ENCODE measurements at places on chromosomes 12 and 14.

GRCh38 chr14:94886931-94887330 is 117.0 kb upstream of the GSC start:
- DNase-seq: no peak

GRCh38 chr12:80593766-80594165 is 113.7 kb upstream of the MYF6 start:
- DNase-seq: no peak

DNA sequence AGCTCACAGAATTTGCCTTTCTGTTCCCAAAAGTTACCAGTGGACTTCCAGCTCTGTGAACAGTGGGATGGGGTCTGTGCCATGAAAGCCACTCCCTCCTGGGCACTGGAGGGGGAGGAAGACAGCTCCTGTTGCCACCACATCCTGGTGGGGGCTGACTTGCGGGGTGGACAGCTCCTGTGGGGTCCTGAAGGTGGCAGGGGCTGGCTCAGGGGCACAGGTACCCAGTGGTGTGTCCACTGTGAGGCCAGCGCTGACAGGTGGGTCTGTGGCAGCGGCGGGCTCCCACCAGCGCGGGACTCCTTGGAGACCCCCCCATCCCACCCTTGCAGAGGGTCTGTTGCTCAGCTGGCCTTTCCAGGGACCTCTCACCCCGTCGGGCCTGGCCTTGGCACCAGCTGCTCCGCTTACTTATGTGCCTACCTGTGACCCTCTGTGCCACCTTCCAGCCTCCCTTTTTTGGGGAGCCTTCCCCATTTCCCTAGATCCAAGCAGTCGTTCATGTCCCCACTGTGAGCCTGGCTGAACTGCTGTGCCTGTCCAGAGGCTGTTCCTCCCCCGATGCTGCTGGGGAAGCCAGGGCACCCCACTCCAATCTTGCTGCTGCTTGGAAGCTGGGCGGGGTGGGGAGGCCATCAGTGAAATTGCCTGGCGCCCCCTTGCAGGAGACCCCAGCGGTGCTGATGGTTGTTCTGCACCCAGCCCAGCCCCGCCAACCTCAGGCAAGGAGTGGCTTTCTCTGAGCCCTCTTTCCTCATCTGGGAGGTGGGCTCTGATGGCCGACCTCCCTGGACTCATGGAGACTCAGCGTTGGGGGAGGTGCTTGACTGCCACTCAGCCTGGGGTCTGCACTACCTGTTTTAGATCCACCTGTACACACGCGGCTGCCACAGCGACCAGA is 2.2 kb downstream of the TEDC1 start:
- DNase-seq: no peak

DNA sequence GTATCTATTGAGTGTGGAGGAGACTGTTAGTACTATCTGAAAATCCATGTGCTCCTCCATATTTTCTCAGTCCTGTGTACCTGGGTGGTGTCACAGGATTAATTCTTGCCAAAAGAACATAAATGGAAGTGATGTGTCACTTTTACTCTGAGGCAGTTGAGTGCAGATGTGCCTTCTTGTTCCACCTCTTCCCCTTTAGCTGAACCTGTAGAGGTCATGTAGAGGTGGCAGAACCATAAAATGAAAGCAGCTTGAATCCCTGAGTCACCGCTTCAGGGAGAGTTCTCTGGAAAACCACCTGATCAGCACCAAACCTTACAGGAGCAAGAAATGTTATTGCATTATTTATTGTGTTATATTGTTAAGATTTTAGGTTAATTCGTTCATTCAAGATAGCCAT is 14.7 kb upstream of the SLC25A3 start:
- no peak for DNase-seq

GRCh38 chr12:101782273-101782731 is 43.0 kb upstream of the SYCP3 start:
- no peak for DNase-seq

DNA sequence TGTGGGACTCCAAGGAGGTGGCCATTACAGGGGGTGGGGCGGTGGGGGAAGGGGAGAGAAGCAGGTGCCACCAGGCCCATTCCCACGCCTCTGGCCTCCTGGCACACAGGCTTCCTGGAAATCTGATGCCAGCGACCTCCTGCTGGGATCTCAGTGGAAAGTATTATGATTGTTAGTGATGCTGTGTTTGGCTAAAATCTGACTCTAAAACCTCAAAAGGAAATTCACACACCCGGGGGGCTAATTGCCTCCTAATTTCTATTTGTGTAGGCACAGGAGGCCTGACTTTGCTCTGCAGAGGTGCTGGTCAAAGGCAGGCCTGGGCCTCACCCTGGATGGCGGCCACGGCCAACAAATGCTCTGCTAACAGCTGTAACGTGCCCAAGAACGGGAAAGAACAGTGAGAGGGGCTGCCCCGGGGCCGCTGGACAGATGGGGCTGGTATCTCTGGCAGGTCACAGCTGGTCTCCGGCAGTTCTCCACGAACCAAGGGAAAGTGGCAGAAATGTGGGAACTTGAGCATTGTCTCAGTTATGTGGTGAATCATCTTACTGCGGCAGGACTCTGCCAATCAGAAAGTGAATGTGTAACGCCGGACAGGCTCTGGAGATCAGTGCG is 14.3 kb downstream of the FAM181A start:
- no peak for DNase-seq

GRCh38 chr12:46452776-46453175 is 80.2 kb upstream of the SLC38A2 start:
- DNase-seq: no peak

DNA sequence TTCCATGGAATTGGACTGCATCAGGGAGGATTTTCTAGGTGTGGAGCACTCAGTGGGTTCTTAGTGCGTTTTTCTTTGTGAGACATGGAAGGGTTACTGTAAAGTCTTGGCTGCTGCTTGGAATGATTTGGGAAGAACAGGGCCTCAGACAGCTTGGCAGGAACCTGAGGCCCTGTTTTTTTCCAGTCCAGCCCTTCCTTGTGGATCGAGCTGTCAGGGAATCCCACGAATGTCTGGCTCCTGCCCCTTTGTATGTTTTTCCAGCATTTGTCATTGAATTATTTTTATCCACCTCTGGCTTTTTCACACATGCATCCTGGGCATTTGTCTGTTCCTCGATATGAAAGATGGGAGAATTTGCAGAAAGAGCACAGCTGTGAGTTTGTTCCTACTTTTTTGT is 158.5 kb downstream of the TGFB3 start:
- no peak for DNase-seq

Measured in vagina (tissue), 2 donors.